Eye (tissue), 1 donor: ENCODE measurements at places on chromosomes 6 and 20.
A peak's percentile ranks its signal among the peaks of the same experiment; 100 is the strongest.

- DNase-seq: no peak
These were observed 103.1 kb upstream of the ESR1 start for GRCh38 chr6:151704383-151704782.

DNA sequence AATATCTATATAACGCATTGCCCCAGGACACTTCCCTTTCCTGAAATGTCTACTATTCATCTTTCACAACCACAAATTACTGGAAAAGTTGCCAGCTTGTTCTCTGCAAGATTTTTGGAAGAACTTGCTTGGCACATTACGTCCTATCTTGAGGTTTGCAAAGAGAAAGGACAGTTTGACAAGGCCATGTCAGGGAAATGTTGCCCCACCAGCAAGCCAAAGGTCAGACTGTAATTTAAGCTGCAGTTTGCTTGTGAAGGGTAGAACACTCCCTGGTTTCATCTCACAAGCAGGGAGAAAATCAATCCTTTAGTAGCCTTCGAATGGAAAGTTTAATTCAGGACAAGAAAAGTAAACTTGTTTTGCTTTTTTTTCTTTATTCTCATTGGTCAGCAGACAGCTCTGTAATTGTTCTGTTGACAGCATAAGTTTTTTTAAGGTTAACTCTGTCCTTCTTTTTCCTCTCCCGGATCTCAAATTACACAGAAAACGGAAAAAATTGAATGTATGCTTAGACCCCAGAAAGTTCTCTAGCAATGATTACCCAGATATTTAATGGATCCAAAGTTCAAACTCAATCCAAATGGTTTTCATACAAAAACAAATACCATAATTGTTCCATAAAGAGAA is 541.8 kb upstream of the NRSN1 start:
- DNase-seq: peak; percentile 2

GRCh38 chr20:53824779-53825178 is 231.1 kb upstream of the ZNF217 start:
- DNase-seq: no peak

DNA sequence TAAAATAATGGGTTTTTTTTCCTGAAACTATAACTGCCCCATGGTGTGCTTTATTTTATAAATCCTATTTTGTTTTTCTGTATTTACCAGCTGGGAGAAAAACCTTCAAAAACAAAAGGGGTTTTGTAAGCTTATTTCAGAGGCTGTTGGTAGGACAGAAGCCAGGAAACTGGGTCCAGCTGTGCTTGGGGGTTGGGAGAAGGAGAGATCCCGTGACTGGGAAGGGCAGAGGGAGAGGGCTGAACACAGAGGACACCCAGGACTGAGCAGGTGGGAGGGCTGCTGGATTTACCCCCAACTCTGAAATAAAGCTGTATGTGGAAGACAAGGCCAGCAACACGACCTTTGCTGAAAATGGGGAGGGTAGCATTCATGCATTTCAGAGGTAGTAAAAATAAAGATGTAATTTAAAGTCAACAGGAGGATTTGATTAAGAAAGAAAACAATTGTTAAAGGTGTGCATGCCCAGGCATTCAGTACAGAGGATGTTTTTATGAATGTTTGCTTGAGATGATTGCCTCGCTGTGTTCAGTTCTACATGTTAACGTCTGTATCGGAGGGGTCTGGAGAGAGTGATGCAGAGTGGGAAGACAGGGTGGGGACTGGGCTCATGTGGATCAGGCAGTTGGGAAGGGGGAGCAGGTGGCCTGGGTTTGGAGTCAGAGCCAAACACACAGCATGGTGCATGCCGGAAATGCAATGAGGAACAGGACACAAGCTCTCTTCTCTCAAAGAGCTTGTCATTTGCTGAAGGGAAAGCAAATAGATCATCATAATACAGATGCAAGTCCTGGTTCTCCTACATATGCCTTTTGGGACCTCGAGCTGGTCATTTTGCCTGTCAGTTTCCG is 21.4 kb downstream of the ARFGEF3 start:
- no peak for DNase-seq

GRCh38 chr6:1916334-1917070 is 306.8 kb downstream of the FOXC1 start:
- no peak for DNase-seq

DNA sequence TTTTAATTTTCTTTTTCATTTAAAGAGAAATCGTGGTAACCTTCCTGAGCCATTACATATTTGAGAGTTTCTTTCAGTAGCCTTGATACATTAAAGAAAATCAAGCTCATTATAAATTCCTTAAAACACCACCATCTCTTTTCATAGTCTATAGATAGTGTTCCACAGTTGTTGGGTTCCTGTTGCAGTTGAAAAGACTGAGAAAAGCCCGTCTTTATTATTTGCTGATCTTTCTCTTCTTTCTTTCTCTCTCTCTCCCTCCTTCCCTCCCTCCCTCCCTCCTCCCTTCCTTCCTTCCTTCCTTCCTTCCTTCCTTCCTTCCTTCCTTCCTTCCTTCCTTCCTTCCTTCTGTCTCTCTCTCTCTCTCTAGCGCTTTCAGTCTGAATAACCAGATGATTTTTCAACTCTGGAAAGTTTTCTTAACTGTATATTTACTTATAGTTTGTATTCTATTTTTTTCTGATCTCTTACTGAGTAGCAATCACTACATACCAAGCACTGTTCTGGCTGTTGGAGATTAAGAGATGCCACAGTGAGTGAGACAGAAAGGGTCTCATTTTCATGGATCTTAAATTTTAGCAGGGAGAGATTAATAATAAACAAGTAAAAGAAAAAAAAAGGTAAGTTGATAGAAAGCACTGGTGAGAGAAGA is 157.5 kb downstream of the TINAG start:
- DNase-seq: no peak

DNA sequence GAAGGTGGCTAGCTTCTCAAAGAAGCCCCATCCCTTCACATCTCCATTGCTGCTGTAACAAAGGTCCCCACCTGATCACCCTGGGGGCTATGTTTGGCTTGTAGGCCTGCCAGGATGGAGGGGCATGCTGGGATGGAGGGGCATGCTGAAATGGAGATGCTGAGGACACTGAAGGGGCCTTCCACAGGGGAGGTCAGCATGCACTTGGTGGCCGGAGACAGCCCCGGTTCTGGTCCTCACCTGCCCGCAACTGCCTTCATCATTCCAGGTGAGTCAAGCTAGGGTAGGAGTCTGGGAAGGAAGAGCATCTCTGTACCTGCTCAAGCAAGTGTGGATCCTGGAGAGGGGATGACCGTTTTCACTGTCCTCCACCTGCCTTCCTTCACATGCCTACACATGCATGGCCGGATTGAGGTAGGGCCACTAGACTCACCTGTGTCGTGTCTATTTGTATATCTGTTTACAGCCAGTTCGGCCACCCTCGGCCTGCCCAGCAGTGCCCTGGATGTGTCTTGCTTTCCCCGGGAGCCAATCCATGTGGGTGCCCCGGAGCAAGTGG is 6.0 kb downstream of the L3MBTL1 start:
- DNase-seq: no peak

DNA sequence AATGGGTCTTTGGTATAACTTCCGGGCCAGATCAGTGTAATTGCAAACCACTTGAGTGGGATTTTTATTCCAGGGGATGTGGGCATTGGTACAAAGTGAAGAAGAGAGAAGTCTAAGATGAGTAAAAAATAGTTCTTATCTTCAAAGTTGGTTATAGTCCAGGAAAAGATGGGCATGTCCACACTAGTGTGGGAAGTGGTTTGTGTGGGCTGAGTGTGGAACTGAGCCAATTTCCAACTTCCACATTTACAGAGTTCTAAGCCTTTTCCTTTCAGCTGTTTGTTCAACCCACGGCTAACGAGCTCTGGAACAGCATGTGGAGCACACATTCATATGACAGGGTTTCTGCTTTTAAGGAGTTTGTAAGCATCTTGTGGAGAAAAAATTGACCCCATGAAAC is 72.3 kb upstream of the IFNGR1 start:
- DNase-seq: no peak

DNA sequence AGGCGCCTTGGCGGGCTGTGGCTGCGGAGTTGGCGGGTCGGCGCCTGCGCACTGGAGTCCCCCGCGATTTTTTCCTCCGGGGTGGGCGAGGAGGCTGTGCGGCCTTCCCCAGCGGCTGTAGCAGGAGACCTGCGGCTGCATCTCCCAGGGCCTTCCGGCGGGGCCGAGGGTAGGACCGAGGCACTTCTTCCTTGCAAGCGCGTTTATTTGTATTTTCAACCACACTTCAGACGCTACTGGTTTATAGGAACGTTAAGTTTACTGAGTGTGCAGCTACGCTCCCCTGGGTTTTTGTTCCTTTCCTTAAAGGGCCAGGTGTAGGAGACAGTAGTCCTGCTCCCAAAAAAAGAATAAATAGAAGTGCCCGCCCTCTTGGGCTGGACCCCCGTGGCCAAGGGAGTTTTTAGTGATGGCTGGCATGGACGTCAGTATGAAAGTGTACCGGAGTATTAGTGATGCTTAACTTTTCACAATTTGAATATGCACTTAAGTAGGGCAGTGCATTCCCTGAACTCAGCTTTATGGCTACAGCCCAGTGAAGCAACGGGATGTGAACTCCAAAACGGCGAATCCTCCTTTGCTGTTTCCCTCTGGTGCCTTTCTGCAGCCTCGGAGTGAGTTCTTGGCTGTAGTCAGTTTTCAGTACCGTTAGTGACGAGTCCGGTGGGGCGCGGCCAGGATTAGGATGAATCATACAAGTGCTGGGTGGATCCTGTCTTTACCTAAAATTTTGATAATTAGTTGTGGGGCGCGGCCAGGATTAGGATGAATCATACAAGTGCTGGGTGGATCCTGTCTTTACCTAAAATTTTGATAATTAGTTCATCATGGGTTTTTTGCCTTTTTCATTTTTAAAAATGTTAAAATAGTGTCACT is 1.0 kb upstream of the FBXO5 start:
- peak; percentile 78 for DNase-seq

- peak; percentile 98 for DNase-seq
These were observed at the start of gene PCNA for GRCh38 chr20:5119435-5120184. Gene PCNA, minus strand, starts transcription at chr20:5119958. Its CDS starts 160 bp downstream, at chr20:5119798.

GRCh38 chr20:46334303-46334904 is 26.1 kb upstream of the CDH22 start:
- no peak for DNase-seq

DNA sequence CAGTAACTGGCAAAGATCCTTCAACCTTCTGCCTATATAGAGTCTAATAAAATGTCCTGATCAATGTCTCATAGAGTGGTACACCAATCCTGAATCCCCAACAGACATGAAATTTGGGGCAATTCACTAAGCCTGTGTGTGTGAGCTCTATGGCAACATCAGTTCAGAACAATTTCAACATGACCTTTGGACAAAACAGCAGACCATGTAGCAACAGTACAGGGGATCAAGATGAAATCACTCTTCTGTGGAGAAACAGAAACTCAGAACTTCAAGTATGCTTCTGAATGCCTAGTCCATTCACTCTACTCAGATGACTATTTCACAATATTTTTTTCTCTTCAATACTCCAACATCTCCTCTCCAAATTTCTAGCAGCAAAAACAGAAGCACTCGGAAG is 49.1 kb upstream of the OPRM1 start:
- no peak for DNase-seq

DNA sequence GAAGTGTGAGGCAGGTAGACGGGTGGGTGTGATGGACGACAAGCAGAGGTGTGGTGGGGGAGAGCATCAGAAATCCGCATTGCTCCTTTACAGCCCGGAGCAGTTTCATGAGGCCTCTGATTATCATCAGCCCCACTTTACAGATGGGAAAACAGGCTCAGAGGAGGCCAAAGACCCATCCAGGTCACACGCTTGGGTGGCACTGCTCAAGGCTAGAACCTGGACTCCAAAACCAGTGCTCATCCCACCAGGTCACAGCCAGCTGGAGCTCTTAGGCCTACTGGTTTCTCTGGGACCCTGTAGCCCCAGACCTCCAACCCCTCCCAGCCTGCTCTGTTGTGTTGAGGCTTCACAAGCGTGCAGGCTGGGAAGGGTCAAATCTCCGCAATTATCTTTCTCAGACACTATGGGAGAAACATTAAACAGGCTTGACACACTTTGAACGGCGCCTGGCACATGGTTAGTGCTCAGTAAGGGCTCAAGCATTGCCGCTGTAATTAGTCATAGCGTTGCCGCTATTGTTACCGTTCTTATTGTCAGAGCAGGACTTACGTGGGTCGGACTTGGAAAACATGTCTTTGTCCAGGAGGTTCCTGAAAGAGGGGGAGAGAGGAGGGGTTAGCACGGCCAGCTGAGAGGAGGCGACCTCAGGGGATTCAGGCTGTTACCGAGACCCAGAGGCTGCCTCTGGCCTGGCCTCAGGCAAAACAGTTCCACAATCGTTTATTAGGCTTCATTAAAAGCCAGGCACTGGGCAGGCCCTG is 16.6 kb downstream of the CPNE5 start:
- peak; percentile 90 for DNase-seq

DNA sequence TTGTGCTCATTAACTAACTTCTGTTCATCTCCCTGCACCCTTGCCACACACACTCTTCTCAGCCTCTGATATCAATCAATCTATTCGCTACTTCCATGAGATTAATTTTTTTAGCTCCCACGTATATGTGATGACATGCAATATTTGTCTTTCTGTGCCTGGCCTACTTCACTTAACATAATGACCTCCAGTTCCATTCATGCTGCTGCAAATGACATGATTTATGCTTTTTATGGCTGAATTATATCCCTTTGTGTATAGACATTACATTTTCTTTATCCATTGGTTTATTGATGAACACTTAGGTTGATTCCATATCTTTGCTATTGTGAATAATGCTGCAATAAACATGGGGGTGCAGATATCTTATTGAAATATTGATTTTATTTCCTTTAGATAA is 50.8 kb upstream of the SPTLC3 start:
- DNase-seq: no peak

DNA sequence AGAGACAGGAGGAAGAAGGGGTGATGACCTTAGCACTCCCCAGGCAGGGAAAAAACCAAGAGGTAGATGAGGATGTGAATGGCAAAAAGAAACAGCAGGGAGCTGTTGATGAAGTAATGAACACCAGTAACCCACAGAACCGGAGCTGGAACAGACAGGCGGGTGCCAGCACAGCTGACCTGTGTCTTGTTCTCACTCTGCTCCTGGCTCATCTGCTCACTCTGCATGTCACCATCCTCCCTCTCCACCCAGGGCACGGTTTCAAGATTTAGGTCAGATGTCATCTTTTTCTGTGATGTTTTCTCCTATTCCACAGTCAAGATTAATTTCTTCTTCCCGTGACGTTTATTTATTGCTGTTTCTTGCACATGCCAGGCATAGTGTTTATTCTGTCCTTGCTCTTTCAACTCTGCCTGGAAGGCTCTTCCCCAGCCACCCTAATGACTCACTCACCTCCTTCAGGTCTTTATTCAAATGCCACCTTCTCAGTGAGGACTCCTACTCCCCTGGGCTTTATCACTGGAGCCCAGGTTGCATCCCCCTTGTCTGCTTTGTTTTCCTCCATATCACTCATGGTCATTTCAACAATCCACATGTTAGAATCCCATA is 164.5 kb upstream of the HDAC2 start:
- no peak for DNase-seq

DNA sequence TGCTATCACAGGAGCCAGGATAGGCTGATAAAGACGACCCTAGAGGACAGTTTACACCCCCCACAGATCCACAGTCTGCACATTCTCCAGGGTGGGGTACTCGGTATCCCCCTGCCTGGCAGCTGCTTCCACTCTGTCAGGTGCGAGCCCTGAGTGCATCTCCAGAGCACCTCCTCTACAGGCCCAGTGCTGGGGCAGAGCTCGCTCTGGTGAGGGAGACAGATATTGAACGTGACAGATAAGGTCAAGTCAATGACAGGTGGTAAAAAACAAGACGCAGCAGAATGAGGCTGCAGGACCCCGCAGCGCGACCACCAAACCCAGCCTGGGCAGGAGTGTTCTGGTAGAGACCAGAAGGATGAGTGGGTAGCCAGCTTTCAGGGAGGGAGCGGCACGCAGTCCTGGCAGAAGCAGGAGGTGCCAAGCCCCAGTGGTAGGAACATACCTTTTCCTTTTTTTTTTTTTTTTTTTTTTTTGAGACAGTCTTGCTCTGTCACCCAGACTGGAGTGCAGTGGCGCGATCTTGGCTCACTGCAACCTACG is 12.4 kb upstream of the MYL9 start:
- DNase-seq: peak; percentile 60
